WTC11 (cell line): ENCODE measurements at places on chromosomes 12 and 14.

- DNase-seq: no peak
These were observed 135.1 kb downstream of the RBM19 start for GRCh38 chr12:113831016-113831415.

DNA sequence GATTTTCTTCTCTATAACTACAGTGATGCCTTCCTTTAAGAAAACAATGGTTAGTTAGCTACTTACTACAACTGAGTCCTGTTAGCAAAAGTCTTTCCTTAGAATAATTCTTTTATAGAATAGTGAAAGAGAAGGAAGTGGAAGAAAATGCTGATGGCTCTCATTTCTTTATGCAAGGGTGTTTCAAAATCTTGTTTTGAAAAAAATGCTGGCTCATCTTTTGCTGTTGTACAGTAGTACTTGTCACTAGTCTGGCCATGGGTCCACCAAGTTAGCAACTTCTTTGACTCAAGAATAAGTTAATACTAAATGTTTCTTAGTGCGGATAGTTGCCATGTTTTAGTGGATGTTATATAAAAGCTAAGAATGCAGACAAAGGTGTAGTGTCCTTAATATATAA is 225.4 kb downstream of the PTPRO start:
- no peak for DNase-seq

- no peak for DNase-seq
These were observed 186.9 kb upstream of the FLRT2 start for GRCh38 chr14:85342858-85343607.

GRCh38 chr14:68782091-68782981 is 10.5 kb downstream of the ZFP36L1 start:
- DNase-seq: no peak

DNA sequence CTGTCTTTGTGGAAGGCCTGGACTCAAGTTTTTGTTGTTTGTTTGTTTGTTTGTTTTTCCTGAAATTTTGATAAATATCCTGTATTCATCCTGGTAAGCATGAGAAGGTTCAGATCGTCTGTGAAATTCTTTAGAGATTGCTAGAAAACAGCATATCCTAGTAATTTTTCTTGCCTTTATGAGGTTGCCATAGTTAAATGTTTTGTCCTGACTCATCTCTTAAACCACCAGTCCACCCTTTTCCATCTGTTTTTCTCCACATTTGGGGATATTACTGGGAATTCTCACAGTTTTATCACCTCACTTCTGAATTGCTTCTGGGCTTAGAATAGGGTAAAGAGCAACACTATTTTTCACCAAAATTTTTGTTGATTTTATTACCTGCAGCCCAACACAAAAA is 248.3 kb downstream of the FBXL14 start:
- DNase-seq: no peak

DNA sequence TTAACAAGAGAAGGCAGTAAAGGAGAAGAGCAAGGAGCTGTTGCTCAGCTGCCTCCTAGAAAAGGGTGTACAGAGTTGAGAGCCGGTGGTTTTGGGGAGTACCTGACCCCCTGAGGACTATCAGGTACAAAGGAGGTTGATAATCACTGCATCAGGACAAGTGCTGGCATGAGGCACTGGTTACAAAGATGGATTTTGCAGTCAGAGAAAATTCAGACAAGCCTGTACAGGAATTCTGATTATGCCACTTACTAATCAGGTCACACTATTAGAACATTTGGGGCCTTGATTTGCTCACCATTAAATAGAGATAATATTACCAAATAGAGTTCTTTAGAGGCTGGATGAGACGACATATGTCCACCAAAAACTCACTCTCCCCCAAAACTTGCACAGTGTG is 450.9 kb upstream of the TMPO start:
- DNase-seq: no peak

DNA sequence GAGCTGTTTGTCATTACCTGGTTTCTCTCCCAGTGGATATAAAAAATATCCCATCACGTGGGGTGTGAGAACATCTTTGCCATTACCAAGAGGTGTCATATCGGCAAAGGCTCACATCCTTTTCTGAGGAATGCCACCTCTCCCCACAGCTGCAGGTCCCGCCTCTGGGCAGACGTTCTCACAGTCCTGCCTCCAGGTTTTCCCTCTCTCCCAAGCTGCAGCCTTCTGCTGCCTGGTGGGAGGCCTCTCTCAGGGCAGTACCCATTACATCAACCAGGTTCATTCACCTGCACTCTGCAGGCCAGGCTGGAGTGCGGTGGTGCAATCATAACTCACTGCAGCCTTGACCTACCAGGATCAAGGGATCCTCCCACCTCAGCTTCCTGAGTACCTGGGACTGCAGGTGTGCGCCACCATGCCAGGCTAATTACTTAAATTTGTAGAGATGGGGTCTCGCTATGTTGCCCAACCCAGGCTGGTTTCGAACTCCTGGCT is 15.0 kb upstream of the TMEM119 start:
- peak; percentile 51 for DNase-seq

DNA sequence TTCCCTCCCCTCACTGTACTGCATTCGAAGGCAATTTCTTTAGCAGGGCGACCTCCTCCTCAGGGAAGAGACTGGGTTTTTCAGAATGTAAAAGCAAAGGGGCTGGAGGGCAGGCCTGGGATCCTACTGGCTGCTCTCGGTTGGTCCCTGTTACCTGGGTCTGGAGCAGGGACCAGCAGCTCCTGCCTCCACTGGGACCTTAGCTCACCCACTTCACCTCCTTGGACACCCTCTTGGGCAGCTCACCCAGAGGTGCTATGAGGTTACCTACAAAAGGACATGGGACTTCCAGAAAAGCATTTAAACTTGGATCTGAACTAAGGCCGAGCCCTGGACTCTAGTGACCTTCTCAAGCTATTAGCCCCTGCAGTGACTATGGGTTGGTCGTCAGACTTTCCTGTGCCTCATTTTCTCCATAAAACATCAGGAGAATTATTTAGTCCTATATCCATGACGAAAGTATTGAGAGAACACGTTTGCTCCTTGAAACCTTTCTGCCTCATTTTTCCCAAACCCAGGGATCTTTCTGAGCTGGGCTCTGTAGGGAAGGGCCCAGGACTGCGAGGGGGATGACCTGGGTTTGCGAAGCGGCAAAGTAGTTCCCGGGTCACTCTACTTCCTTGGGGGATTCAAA is 65.0 kb downstream of the FBXL14 start:
- DNase-seq: no peak

GRCh38 chr14:55074662-55075061 is 23.2 kb downstream of the MAPK1IP1L start:
- DNase-seq: no peak

GRCh38 chr14:61280526-61281185 is 482 bp downstream of the TMEM30B start:
- DNase-seq: peak; percentile 56

DNA sequence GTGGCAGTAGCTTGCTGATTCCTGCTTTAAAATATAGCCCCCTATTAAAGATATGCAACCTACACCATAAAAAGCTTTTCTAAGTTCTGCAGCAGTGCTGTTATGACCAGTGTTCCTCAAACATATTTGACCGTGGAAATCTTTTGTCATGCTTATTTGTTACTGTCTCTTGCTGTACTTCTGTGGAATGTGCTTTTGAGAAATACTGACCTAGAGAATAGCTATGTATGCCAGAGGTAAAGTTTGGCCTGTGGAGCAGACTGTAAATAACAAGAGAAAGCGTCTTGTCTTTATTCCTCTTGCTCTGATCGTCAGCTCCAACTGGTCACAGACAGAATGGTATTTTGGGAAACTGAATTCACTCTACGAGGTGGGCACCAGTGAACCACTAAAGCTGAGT is 239.0 kb downstream of the FBXL14 start:
- no peak for DNase-seq

DNA sequence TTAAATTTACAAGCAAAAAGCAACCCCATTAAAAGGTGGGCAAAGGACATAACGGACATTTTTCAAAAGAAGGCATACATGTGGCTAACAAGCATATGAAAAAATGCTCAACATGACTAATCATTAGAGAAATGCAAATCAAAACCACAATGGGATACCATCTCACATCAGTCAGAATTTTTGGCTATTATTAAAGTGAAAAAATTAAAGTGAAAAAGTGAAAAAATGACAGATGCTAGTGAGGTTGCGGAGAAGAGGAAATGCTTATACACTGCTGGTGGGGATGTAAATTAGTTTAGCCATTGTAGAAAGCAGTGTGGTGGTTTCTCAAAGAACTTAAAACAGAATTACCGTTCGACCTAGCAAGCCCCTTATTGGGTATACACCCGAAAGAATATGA is 7.9 kb downstream of the OTOGL start:
- DNase-seq: no peak

- DNase-seq: no peak
These were observed 437.3 kb downstream of the TMEM132D start for GRCh38 chr12:129466499-129466898.

GRCh38 chr14:35944847-35945246 is 118.7 kb downstream of the BRMS1L start:
- DNase-seq: peak; percentile 65

DNA sequence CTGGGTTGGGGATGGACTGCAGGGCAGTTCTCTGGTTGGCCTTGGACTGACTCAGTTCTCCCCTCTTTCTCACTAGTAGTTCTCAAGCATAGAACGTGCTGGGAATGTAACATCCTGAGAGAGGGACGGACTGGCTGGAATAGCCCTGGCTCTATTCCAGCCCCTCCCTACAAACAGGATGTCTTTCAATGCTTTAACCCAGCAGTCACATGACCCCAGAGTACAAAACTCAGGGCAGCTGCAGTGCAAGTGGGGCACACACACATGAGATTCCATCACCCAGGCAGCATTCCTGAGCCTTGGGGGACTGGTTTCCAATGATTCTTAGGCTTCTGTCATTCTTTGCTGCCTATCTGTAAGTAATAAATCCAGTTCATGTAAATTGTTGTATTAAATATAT is 1.6 kb upstream of the ACOT6 start:
- peak; percentile 16 for DNase-seq

GRCh38 chr12:24738441-24738840 is 210.5 kb downstream of the BCAT1 start:
- DNase-seq: no peak

- DNase-seq: no peak
These were observed 60.9 kb upstream of the NID2 start for GRCh38 chr14:52129721-52130120.

- no peak for DNase-seq
These were observed 312.6 kb downstream of the NELL2 start for GRCh38 chr12:44563486-44563885.

GRCh38 chr14:92877757-92878431 is 45.1 kb upstream of the CHGA start:
- peak; percentile 54 for DNase-seq

GRCh38 chr12:29309320-29309902 is 71.6 kb downstream of the ERGIC2 start:
- no peak for DNase-seq

DNA sequence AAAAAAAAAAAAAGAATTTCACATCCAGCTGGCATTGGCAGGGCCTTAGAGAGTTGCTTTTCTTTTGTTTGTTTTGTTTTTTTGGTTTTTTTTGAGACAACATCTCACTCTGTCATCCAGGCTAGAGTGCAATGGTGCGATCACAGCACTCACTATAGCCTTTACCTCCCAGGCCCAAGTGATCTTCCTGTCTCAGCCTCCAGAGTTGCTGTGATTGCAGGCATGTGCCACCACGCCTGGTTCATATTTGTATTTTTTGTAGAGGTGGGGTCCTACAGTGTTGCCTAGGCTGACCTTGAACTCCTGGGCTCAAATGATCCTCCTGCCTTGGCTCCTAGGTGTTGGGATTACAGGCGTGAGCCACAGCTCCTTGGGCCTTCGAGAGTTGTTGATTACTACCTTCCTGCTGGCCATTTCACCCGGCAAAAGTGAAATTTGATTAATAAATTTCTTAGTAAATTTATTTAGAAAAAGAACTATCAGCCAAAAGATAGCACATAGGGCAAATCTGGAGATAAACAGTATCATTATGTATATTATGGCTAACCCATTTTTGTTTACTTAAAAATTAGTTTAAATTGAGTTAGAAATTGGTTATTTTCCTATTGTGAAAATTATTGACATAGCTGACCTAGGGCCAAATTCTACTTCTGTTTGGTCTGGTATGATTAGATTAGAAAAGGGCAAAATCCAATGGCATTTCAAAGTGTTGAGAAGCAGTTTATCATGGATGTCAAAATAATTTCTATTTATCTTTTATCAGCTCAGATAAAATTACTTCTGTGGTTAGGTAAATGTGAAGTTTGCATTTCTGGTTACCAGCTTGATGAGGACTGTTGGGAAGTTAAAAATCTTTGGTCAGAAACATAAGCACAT is 12.6 kb downstream of the ACTR6 start:
- no peak for DNase-seq

DNA sequence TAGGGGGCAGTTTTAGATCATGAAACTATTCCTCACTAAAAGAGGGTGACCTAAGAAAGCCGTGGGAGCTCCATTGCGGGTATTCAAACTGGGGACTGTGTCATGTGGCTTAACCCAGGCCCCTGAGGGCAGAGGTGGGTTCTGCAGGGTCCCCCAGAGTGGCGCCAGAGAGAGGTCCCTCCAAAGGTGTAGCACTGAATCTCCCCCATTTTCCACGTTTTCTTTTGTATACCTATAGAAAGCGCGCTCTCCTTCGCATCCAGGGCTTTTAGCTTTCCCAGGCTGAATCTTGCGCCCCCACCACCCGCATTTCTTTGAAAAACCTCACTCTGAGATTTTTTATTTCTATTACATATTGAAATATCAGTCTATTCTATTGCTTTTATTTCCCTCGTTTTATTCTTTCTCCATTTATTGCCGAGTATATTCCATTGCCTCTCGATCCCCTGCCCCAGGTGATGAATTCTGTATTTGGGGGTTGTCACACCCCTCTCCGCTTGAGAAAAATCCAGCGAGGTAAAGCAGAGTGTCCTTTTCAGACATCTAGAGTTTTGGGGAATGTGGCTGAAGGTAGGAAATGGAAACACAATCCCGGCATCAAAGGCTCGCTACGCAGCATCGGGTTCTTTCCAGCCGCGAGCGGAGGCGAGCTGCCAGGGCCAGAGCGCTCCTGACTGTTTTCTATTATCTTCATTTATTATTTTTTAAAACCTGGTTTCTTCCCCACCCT is 870 bp upstream of the HOXC13 start:
- DNase-seq: no peak

DNA sequence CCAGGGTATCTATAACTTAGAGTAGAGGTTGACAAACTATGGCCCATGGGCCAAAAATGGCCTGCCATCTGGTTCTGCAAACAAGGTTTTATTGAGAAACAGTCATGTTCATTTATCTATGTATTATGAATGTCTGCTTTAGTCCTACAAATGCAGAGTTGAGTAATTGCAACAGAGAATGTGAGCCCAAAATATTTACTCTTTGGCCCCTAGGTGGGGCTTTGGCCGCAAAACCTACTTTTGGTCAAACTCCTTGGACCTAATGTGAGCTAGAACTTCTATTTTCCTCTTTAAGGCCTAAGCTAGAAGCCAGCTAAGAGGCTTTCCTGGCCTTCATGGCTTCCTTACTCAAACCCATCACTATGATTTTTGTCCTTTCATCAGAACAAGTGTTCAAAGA is 379.1 kb downstream of the NELL2 start:
- no peak for DNase-seq
